Amniotic stem cell (primary cell): ENCODE measurements at places on chromosomes 16 and 17.

DNA sequence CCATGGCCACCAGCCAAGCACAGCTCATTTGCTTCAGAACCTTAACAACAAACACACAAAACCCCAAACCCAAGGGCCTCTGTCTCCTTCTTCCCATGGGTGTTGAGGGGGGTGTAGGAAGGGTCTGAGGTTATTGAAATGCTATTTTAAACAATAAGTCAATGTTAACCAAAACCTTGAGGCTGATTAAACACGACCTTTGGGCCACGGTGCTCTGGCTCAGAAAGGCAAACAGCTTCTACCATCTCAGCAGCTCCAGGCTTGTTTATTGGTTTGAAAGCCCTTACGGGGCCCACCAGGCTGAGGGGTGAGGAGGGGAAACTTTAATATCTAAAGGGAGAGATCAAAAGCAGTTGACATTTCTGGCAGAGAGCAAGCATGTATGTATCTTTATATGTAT lies 185.7 kb upstream of the IRX6 start:
- no peak for DNase-seq

DNA sequence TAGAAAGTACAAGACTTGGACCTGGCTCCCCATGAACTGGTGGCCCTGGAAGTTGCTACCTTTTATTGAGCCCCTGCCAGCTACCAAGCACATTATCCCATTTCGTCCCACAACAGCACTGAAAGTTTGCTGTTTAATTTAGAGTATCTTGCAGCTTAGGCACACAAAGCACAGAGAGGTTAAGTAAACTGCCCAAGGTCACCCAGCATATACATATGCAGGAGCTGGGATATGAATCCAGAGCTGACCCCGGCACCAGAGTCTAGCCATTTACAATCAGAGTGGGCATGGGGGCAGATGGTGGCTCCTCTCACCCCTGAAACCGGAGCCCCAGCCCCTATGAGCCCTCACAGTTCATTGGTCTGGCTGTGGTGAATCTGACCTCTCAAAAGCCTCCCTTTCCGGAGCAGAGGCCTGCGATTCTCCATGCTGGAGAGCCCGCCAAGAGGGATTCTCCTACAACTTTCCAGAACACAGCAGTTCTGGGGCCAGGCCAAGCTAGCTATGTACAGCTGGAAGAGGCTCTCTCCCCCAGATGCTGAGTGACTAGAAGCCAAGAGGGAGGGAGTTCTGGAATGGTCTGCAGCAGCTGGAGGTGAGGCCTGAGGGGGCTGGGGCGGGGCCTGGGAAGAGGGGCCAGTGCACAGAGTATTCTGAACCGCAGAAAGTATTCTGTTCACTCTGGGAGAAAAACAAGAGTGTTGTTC lies 58.3 kb downstream of the SREBF1 start:
- DNase-seq = no peak

GRCh38 chr16:48575471-48576050 lies 34.4 kb downstream of the N4BP1 start:
- no peak for DNase-seq

DNA sequence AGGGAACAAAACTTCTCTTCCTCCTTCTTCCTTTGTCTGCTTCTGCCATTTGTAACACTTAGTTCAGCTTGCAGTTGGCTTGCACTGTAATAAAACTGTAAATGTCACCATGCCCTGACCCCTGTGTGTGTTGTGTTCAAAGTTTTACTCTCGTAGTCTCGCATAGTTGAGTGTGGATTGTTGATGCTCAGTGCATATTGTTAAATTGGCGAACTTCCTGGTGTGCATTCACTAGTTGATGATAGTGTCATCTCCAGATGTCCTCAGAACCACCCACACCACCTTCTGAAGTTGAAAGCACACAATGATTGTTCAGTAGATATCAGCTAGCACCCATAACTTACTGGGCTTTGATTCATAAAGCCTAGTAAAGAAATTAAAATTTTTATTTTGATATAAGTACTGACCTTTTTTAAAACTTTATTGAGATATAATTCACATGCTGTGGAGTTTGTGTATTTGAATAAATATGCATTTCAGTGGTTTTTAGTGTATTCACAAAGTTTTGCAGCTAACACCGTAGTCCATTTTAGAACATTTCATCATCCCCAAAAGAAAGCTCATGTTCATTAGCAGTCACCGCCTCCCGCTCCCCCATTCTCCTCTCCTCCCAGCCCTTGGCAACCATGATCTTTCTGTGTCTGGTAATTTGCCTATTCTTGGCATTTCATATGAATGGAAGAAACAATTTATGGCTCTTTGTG lies 25.0 kb downstream of the USP10 start:
- no peak for DNase-seq

GRCh38 chr16:12311877-12312276 lies 335.3 kb downstream of the SNX29 start:
- DNase-seq = no peak

DNA sequence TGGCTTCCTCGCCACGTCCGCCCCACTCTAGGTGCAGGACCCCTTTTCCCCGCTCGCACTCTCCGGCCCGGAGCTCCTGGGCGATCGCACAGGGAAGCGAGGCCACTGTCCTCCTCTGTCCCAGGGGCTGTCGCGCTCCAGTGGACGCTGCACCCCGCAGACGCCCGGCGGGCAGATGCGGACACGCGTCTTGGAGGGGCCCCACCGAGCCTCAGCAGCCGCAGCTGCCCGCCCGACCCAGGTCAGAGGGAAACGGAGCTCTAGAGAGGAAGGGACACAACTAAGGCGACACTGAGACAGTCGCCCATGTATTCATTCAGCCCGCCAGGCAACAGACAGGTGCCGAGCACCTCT lies 726 bp upstream of the SLC13A5 start:
- DNase-seq = no peak

DNA sequence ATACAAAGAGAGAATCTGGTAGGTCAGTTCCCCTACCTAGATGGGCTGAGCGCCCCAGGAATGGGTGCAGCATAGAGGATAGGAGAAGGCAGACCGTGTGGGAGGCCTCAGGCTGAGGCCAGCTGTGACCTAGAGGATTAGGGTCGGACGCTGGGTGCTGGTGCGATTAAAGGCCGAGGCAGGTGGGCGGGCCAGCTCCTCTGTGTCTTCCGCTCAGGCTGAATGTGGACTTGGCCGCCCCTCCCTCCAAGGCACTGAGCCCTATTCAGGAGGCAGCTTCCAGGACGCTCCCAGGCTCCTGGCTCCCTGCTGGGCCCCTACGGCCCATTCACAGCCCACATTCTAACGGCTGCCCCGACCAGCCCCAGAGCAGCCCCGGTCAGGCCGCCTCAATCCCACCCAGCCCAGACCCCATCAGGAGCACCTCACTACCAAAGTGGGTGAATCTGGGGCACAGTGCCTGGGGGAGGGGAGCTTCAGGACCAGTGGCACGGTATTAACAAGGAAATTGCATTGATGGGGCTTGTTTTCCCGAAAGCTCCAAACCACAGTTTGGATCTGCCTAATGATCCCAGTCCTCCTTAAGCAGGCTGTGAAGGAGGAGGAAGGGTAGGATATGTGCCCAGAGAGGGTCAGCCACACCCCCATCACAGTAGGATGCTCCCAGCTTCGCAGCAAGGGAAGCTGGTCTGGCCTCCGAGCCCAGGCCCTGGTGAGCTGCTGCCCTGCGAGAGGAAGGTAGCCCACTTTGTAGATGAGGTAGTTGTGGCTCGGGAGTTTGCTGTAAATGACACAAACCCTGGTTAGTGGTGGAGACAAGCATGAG lies 14.5 kb downstream of the RHBDL3 start:
- DNase-seq = no peak

DNA sequence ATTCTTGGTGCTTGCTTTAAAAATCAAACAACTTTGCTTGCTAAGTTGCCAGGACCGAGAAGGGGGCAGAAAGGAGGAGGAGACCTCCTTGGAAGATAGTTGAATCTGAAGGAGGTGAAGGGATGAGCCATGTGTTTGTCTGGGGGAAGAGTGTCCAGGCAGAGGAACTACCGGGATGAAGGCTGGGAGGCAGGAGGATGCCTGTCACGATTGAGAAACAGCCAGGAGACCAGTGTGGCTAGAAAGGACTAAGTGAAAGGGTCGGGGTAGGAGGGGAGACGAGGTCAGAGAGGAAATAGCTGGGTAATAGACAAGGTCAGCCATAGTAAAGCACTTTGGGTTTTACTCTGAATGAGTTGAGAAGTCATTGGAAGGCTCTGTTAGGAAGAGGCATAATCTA lies 38.9 kb upstream of the CSNK2A2 start:
- DNase-seq = no peak

DNA sequence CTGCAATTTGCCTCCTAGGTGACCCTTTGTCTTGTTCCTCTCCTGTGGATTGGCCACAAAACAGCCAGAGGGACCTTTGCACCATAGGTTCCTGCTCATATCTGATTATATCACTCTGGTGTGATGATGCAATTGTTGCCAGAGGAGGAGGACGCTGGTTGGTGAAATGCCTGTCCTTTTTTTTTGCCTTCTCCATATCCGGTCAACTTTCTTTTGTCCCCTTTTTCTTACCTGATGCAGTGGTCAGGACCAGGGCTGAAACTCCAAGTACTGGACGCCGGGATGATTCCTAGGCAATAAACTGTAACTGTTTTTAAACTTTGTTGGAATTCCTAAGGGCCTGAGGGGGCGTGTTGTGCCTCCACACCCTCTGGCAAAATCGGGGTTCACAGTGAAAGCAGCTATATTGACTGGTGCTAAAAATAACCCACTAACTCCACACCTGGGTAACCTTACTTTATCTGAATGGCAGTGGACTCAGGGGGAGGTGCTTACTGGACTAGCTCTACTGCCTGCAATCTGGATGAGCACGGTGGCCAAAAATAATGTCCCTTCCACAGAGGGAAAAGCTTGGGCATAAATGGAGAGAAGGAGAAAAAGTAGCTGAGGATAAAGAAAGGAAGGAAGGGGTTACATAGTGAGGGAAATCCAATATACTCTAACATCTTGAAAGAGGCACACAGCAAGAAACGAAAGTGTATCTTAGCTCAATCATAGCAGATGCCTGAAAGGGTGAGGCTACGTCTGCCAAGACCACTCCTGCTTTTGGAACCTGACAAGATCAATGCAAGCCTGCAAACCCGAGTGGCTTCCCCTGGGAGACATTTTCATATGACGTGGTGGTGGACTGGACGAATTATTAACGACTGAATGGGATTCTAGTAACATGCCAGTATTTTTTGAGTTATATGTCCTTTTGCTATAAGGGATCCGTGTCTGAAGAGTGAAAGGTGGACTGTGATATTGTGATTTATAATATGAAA lies 28.4 kb upstream of the ZNF423 start:
- DNase-seq = no peak

DNA sequence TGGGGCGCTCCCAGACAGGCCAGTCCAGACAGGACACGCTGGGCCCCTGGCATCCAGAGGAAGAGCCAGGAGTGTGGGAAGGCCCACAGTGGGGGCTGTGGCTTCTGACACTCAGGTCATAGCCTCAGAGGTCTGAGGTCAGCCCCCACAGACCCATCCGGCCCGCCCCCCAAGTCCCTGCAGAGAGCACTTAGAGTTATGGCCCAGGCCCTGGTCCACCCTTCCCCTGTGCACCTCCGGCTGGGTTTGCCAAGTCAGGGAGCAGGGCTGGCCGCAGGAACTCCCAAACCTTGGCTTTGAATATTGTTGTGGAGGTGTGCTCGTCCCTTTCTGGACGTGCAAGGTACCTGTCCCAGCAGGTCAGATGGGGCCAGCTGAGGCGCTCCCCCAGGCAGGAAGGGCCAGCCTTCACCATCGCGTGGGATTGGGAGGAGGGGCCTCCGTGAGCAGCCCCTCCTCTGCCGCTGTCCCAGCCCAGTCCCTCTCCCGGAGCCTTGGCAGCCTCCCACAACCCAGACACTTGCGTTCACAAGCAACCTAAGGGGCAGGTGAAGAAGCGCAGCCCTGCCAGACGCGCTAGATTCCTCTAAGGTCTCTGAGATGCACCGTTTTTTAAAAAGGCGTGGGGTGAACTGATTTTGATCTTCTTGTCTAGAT lies 74.6 kb downstream of the SOCS1 start:
- no peak for DNase-seq

GRCh38 chr17:79054200-79054960 lies 20.2 kb upstream of the ENGASE start:
- DNase-seq = no peak

DNA sequence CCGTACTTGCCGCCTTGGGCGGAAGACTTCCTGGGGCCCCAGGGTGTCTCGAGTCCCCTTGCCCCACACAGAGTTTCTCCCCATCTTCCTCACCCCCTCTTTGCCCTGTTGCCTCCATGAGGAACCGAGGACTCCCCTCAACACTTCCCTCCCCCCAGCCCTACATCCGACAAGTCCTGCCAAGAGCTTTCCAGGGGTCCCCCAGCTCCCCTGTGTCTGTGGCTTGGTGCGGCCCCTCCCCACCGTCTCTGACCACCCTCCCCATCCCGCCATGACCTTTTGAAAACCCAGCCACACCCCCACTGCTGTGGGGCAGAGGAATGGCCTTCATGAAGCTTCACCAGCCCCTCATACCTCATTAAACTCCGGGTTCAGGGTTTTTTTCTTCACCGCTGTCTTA lies 11.4 kb downstream of the SCGB1C2 start:
- DNase-seq = no peak

- no peak for DNase-seq
These were observed 10.8 kb upstream of the USP31 start for GRCh38 chr16:23160082-23160481.

GRCh38 chr17:57517273-57517631 lies 227.8 kb downstream of the CCDC182 start:
- DNase-seq = no peak

- DNase-seq = no peak
These were observed 29.0 kb downstream of the CDK5R1 start for GRCh38 chr17:32515677-32516383.

DNA sequence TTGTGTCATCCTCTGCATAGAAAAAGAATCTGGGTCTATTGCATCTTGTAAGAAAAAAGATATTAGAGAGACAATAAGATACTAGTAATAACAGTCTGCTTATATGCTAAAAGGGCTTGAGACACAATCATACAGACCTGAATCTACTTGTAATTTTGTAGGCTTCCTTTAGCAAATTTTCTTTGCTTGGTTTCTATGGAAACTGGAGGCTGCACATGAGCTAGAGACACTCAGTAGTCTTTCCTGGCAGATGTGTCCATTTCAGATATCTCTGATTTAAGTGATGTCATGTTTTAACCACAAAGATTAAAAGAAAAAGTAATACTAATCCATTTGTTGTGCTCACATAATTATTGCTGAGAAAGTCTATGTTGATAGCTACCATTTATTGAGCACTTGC lies 123.9 kb upstream of the GNAO1 start:
- DNase-seq = no peak

DNA sequence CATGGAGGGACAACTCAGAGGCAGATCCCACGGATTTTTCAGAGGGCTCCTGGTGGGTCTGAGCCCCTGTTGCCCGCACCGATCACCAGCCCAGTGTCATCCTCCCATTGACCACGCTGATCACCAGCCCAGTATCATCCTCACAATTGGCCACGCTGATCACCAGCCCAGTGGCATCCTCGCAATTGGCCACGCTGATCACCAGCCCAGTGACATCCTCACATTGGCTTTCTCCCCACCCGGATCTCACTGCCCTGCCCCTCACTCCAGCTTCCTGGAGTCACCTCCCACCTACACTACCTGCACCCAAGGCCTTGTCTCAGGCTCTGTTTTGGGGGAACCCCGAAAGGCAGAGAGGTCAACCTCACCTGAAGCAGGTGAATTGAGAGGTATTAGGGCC lies 358.2 kb upstream of the TNRC6C start:
- no peak for DNase-seq
